ENCODE measurements at places on chromosomes 1 and 21. TPM values are rescaled to one million over a fixed set of nuclear protein-coding genes. Genes with fewer than 3 reads are reported as not detected.

DNA sequence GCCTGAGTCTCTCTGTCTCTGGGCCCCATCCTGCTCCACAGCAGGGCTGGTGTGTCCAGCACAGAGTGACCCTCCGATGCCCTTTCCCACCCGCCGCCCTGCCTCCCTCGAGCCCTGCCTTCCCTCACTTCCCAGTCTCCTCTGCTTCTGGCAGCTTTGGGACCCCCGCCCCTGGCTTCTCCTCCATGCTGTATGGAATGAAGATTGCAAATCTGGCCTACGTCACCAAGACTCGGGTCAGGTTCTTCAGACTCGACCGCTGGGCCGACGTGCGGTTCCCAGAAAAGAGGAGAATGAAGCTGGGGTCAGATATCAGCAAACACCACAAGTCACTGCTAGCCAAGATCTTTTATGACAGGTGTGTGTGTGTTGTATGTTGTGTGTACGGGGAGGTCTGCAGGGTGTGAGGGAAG lies 14.3 kb downstream of the MOV10 start:
- no peak for DNase-seq

DNA sequence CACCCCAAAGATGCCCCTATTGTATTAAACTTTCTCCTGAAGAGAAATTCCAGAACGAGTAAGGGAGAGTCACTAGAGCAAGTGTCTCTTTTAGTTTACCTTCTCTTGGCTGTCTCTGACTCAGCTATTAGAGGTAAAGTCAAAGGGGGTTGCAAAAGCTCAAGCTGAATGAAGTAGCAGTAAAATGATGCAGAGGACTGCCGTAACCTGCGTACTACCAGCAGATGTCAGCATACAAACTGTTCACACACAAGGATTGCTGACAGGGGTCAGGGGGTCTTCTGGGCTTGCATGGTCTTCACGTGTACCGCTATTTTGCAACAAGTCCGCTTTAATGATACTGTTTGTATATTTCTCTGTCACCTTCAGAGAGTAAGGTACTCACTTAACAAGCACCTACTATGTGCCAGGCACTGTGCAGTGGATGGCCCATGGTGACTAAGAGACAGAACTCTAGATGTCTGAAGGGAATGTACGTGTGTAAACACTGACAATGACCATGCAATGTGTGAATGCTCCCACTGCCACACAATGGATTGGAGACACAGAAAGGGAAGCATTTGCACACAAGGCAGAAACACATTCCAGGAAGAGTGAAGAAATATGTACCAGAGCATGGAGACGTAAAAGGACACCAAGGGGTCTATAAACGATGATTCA lies 34.9 kb downstream of the CHML start:
- no peak for DNase-seq

- no peak for DNase-seq
These were observed 68.6 kb downstream of the SYDE2 start for GRCh38 chr1:85132078-85132720.

GRCh38 chr1:54191525-54191924 lies 8.3 kb downstream of the CYB5RL start:
- DNase-seq: no peak

- no peak for DNase-seq
These were observed 10.7 kb downstream of the TMEM63A start for GRCh38 chr1:225871359-225872074.

GRCh38 chr1:242023805-242024204 lies 24.9 kb upstream of the MAP1LC3C start:
- DNase-seq: no peak

DNA sequence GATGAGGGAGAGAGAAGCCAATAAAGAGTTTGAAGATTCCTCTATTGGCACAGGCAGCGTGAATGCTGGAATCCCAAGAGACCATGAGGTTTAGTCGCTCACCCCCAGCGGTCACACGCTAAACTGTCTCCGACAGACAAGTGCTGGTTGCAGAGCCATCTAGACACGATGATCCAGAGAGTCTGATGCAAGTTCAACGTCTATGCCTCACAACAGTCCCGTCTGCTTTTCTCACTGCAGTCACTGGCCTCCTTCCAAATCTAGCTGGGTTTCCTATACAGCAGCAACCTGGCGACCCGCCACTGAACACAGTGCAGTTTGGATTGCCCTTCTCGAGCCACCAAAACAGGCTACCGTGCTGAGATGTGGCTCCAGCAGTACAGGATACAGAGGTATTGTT lies 98.6 kb upstream of the KRTAP19-8 start:
- DNase-seq: no peak

- DNase-seq: no peak
These were observed 18.8 kb downstream of the UCK2 start for GRCh38 chr1:165845992-165846748.

DNA sequence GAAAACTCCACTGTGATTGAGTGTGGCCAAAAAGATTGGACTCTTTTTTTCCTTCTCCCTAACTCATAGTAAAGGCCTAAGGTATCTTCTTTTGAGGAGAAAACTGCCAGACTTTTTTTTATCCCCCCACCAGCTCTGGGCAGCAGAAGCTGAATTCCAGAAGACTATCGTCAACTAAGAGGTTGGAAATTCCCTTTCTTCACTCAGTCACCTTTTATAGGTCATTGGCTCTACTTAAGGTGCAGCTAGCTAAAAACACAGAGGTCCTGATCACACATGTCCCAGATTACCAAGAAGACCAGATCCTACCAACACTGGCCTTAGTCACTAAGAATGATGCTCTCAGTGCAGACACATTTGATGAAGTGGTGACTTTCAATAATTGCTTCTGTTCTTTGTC lies 1441.2 kb downstream of the PLA2G4A start:
- DNase-seq: no peak

- DNase-seq: no peak
These were observed 154.3 kb downstream of the DNM3 start for GRCh38 chr1:171995573-171995972.

GRCh38 chr1:198399452-198399851 lies 141.0 kb downstream of the ATP6V1G3 start:
- no peak for DNase-seq

GRCh38 chr21:25501996-25502665 lies 105.2 kb downstream of the MRPL39 start:
- no peak for DNase-seq

Gene RGS13
- 3.4 TPM for total RNA-seq

Gene IKBKE
- total RNA-seq: 11.7 TPM

Gene EVA1C
- 34.8 TPM for total RNA-seq

All from mucosa of gallbladder (tissue), 1 donor.